ENCODE measurements at places on chromosomes 6 and 20.

GRCh38 chr20:10854976-10855375 is 181.2 kb upstream of the JAG1 start:
- DNase-seq = no peak

DNA sequence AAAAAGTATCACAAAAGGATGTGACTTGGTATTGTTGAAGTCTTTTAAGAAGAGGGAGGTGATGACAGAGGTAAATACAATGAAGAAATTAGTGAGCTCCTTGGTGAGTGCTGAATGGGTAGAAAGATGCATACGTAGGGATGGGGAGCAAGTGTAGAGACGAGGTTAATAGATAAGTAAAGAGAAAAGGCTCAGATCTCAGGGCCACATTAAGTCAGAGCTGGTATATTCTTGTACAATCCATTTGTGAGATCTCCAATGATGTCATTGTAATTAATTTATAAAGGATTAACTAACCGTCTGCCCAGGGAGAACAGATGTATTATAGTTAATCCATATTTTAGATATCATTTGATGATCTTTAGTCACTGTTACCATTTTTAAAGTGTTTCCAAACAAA is 43.4 kb downstream of the SMPDL3A start:
- DNase-seq = no peak

DNA sequence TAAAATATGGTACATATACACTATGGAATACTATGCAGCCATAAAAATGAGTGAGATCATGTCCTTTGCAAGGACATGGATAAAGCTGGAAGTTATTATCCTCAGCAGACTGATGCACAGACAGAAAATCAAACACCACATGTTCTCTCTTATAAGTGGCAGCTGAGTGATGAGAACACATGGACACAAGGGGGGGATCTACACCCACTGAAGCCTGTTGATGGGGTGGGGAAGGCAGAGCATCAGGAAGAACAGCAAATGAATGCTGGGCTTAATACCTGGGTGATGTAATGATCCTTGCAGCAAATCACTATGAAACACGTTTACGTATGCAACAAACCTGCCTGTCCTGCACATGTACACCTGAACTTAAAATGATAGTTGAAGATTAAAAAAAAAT is 71.3 kb downstream of the MANEA start:
- DNase-seq = no peak

- DNase-seq = no peak
Observed at GRCh38 chr6:37781788-37782187, 37.7 kb upstream of the ZFAND3 start.

DNA sequence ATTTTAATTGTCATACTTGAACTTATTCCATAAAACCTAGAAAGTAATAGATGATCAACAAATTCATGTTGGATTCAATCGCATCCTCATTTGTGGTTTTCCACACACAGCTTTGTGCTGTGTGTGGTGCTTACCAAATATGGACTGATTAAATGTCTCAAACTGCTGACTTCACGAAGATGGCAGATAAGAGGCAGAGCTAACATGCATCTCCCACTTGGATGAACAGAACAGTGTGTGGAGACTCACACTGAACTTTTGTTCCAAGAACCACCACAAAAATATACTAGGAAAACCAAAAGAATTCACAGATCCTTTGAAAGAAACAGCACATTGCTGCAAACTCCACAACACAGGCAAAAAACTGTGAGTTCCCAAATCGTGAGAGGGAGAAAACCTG is 603.7 kb downstream of the TENT5A start:
- no peak for DNase-seq

Measured in T follicular helper cell (primary cell).